Left renal pelvis (tissue), 4 donors: ENCODE measurements at places on chromosomes 12 and 14. TPM values are rescaled to one million over a fixed set of nuclear protein-coding genes. Genes with fewer than 3 reads are reported as not detected.

RNFT2 gene
- 6.5 TPM for polyA plus RNA-seq

SERPINA5 gene
- polyA plus RNA-seq = 9.1 TPM

CCDC197 gene
- polyA plus RNA-seq = not detected

HOXC4 gene
- 78.2 TPM for polyA plus RNA-seq
